ENCODE measurements at places on chromosomes 1 and 21.
A peak's percentile ranks its signal among the peaks of the same experiment; 100 is the strongest.

GRCh38 chr1:164660412-164660772 lies 101.4 kb downstream of the PBX1 start:
- DNase-seq: no peak

- no peak for DNase-seq
These were observed 76.1 kb upstream of the CNIH3 start for GRCh38 chr1:224539971-224540370.

DNA sequence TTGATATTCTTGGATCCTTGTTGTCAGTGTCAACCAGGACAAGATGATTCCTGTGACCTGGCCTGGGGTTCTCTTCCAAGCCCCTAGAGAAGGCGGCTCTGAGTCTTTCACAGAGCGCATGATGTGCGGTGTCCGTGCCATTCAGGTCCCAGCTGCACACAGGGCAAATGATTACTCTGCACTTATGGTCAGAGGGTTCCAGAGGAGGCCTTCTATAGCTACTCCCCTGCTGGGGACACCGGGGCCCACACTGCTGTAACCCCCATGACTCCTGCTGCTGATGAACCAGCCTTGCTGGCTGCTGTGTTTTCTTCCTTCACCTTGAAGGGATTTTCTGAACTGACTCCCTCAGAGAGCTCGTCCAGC lies 1.5 kb downstream of the PTGFRN start:
- peak; percentile 20 for DNase-seq

GRCh38 chr1:89262643-89263042 lies 10.0 kb downstream of the GBP5 start:
- no peak for DNase-seq

DNA sequence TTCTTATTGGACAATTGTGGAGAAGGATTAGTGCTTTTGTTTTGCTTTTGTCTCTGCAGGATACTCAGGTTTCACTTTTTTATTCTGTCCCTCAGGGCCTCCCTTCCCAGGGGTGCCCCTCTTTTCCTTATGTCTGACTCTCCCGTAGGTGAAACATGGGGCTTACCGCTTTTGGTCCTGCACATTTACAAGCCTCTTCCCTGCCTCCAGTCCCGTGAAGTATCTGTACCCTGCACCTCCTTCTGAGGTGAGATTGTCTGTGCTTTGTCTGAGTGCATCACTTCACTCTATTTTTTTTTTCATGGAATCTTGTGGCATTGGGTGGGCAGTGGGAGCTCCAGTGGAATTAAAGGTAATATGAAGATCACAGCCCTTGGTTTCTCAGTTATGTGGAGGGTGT lies 758.1 kb upstream of the TPTE start:
- DNase-seq: no peak

DNA sequence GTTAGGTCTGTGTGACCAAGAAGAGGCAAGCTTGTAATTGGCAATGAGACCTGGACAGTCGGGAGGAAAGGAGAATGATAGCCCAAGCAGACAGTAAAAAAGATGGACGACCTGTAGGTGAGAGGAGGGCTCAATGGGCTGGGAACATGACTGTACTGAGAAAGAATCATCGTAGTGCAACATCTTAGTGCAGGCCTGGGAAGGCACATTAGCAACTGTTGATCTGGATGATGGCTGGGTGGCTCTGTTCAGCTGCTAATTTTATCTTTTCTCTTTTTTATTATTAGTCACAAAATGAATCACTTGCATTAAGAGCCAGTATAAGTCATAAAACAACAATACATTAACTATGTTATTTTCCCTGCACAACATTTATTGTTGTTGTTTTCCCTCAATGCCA lies 32.9 kb downstream of the IFI44 start:
- no peak for DNase-seq

- DNase-seq: no peak
These were observed 10.4 kb upstream of the TMEM200B start for GRCh38 chr1:29133861-29134694.

DNA sequence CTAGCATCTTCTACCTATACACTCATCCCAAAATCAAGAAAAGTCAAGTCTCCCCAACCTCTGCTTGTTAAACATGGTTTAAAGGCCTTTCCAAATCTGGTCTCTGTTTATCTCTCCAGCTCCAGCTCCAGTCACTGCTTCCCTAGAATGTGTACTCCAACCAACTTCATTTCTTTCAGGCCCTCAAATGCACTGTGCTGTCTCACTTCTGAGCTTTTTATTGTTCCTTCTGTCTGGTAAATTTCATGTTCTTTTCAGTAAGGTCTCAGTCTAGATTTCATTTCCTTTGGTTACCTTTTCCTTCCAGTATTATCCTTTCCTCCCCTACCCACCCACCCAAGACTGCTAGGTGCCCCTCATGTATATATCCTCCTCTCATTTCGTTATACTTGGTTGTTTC lies 3.7 kb downstream of the COL24A1 start:
- DNase-seq: no peak

GRCh38 chr1:18288722-18289121 lies 181.1 kb downstream of the IGSF21 start:
- no peak for DNase-seq

DNA sequence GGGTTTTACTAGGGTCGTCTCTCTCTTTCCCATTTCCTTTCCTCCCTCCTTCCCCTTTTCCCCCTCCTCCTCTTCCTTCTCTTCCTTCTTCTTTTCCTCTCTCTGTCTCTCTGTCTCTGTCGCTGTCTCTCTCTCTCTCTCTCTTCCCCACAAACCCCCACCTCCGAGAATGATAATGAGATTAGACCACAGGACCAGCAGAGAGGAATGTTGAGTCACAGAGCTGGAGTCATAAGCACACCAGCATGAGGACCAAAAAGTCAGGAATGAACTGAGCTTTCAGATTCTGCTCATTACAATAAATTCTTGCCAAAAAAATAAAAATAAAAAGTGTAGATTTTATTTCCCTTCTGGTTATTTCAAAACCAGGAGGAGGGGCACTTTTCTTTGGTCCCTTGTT lies 377.4 kb downstream of the LTN1 start:
- DNase-seq: no peak
